ENCODE measurements at places on chromosomes 13 and 19.

DNA sequence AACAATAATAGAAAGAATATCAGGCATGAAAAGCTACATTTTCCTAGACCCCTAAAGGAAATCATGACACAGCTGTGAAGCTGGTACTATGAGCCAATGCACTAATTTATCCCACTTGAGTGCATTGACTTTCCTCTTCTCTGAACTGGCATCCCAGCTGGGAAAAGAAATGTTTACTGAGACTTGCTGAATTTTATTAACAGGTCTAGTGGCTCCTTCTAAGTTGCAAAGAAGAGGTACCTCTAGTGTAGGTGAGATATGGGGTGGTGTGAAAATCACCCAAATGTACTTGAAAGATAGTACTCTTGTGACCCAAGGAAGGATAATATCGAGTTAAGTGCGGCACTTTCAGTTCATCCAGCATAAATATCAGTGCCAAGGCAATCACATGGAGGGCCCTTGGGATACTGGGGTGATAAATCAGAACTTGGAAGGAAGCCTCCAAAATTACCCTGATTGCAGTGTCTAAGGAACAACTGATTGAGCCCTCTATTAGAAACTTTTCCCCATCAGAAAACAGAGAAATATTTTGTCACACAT is 369.2 kb downstream of the PCDH9 start:
- no peak for DNase-seq

DNA sequence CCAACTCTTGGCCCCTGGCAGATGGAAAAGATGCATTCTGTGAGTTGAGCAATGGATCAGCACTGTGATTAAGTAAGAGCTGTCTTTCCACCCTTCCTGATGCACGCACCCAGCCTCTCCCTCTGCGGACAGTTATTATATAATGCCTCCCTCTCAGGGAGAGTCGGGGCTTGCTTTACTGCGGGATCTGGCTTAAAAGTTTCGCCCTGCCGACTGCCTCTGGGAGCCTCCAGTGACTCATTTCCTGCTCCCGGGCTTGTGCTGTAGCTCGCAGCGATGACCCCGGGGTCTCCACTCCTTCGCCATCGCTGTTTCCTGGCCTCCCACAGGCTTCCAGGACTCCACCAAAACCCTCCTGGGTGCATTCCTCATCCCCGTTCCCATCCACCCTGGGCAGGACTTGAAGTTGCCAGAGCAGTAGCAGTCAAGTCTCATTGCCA is 107.4 kb upstream of the SLC7A1 start:
- no peak for DNase-seq

DNA sequence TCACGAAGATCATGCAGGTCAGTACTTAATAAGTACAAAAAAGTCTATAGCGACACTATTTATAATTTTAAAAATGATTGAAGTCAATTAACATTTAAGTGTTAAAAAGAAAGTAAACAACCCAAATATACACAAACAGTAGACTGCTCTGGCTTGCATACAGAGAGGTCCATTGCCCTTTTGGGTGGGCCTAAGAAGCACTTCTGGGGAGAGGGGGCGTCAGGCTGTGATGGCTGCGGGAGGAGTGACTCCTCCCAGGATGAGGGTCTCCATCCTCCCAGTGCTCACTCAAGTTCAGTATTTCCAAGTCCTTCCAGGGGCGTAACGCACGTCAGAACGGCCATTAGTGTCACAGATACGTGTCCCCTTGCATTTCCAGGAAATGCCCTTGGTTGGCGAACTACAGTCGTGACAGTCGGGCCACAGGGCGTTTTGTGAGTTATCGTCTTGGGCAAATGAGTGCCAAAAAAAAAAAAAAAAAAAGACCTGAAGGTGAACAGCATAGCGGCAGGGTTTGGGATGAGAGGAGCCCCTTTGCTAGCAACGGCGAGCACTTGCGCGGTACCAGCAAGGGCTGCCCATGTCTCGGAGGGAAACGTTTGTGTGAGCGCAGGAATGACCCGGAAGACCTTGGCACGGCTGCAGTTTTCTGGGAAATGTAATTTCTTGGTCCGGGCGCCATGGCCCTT is at the start of gene SCGB2B2:
Gene SCGB2B2, minus strand, starts transcription at position 463 of the 689 bp plus-strand sequence. CDS start 82,596 bp downstream, outside the sequence.
- peak; percentile 76 for DNase-seq

DNA sequence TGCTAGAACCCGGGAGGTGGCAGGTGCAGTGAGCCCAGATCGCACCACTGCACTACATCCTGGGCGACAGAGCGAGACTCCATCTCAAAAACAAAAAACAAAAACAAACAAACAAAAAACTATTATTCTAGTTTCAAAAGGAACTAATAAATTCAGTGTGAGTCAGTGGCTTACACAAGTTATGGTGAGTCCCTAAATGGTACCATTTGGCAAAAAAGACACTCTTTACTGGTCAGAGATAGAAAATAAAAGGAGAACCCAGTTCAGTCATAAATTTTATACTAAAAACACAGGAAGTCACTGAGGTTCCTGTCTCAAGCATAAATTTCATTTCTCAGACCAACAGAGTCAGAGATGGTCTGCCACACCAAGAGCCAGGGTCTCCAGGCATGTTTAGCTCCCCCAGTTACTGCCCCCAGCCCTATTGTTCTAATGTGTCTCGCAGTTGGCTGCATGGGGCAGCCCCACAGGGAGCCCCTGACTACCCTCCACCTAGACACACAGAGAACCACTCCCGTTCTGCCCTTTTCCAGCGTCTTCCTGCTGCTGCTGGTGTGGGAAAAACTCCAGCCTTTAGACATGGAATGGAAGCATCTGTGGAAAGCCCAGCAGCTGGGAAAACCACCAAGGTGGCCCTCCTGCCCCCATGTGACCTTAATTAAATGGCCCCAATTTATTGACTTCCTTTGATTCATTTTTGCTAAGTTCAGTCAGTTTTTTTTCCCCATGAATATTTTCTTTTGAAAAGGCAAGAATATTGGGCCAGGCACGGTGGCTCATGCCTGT is 12.2 kb downstream of the THSD1 start:
- no peak for DNase-seq
